ENCODE measurements at places on chromosomes 3 and 15.

DNA sequence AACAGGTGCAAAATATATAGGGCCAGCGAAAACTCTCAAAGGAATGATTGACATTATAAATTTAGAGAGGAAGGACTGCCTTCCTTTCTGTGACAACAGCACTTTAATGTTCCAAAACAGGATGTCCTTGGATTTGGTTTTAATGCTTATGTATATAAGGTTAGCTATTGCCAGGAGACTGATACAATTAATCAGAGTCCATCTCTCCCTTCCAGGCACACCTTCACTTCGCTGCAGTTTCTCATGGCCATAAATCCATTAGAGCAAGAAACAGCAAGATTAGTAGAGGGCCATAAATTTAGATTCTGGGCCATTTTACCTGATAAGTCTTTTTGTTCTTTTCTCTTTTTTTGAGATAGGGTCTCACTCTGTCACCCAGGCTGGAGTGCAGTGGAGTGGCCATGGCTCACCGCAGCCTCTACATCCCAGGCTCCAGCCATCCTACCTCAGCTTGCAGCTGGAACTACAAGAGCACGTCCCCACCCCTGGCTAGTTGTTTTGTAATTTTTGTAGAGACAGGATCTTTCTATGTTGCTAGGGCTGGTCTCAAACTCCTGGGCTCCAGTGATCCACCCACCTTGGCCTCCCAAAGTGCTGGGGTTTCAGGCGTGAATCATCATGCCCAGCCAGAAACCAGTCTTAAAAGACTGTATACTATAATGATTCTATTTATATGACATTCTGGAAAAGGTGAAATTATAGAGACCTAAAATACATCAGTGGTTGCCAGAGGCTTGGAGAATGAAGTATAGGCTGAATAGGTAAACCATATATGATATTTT, 15.7 kb upstream of the TFRC start:
- no peak for DNase-seq

GRCh38 chr3:10526366-10526765, 21.0 kb upstream of the ATP2B2 start:
- no peak for DNase-seq

DNA sequence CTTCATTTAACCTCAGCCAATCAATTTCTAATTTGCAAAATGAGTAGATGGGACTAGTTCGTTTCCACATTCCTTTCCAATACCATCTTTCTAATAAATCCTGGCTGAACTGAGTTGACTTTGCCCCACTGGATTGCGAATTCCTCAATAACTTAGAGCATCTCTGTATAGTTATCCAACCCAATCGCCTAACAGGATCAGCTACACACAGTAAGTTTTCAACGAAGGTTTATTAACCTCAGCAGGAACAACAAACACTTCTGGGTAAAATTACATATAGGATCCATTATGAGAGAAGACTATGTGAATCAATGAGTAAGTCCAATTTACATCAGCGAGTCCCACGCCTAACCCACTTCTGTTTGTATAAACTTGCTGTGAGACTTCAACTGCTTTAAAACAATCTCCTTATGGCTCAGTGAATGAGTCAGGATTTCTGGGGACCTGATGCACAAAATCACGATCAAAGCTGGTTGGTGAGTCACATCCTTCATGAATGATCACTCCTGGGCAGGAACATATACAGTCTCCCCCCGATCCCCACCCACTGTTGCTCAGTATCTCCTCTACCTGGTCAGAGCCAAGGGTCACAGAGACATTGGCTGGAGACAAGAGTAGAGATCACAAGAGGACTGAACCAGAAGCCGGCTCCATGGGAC, 142.8 kb downstream of the EDEM1 start:
- no peak for DNase-seq

- no peak for DNase-seq
These were observed 44.6 kb downstream of the GLDN start for GRCh38 chr15:51386029-51386428.

DNA sequence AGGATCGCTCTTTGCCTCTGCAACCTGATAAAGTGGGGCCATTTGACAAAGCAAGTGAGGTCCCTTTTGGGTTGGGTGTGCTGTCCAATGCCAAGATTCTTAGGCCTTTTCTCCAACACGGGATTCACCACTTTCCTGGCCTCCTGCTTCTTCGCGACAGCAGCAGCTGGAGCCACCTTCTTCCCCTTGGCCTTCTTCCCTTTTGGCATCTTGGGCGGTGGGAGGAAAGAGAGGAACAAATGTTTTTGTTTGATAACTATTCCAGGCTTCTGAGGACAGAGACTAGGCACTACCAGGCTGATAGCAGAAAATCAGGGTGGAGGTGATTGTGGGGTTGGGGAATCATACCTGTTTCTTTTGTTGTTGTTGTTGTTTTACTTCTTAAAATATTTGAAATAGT, 30.0 kb upstream of the FAM81A start:
- DNase-seq = no peak

DNA sequence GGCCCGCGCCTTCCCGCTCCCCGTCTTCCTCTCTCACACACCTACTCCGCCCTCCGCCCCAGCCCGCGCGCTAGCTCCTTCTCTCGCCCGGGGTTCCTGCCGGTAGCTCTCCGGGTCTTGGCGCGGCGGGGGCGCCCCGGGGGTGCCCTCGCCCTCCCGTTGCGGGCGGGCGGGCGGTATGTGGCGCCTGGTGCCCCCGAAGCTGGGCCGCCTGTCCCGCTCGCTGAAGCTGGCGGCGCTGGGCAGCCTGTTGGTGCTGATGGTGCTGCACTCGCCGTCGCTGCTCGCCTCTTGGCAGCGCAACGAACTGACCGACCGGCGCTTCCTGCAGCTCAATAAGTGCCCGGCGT, 507 bp downstream of the DIPK2A start:
- no peak for DNase-seq

GRCh38 chr3:87182023-87182422, 45.1 kb upstream of the CHMP2B start:
- no peak for DNase-seq

All from GM23338 (cell line).